ENCODE measurements at places on chromosomes 12 and 14.
A peak's percentile ranks its signal among the peaks of the same experiment; 100 is the strongest.

GRCh38 chr14:68466491-68466977 lies 326.3 kb downstream of the ZFP36L1 start:
- DNase-seq = no peak

GRCh38 chr12:76583301-76583700 lies 23.7 kb upstream of the OSBPL8 start:
- DNase-seq = no peak

DNA sequence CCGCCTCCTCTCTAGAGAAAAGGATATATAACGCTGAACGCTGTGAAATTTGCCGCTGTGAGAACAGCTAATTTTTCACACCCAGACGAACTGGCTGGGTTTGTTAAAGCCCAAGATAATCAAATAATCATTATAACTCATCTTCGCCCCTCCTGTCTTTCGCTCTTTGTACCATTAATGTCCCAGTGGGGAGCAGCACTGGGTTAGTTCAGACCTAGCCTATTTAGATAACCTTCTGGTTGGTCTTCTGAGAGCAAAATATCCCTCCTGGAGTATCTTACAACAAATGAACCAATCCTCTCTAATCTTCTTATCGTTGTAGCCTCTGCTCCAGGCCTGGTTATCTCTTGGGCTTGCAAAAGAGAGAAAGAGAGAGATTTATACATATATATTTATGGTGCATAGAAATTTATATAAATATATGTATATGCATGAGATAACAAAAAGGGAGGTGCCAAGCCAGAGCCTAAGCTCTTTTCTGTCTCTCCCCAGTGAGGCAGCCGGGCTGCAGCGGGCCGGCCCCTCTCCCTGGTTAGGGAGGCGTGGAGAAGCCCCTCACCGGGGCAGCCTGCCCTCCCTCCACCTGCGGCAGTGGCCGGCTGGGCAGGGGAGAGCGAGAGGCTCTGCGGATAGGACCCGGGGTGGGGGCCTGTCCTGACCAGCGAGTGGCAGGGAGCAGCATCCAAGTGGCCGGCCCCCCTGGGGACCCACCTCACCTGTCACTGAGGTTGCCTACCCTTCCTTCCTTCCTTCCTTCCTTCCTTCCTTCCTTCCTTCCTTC lies 202.0 kb upstream of the LHX5 start:
- DNase-seq = no peak

DNA sequence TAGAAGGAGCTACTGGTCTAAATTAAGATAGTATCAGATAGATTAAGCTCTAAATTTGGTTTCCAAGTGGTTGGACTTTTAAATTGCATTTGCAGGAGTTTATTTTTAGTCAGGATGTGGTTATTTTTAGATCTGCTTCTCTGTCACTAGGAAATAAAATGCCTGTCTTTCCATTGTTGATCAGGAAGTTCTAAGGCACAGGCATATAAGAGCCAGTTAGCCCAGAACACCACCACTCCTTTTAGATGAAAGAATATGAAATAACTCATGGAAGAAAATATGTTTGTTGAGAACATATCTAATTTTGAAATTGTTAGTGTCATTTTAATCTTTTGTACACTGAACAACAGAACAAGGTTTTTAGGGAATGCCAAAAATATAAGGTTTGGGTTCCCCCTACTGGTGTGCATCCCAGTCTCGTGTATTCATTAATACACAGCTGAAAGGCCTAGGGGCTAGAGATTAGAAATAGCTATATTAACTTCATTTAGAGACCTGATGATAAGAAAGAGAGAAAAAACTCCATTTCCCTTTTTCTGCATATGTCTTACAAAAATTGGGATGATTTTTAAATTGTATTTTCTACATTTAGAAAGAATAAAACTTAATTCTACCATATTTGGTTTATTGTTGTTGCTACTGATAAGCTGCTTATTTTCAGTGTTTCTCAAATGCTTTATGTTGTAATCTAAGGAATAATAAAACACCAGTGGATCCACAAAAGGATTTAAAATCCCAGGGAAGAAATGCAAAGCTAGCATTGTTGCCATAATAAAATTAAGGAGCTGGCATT lies 67.2 kb downstream of the RIC8B start:
- DNase-seq = peak; percentile 9

GRCh38 chr14:33232031-33232430 lies 293.4 kb downstream of the NPAS3 start:
- no peak for DNase-seq

DNA sequence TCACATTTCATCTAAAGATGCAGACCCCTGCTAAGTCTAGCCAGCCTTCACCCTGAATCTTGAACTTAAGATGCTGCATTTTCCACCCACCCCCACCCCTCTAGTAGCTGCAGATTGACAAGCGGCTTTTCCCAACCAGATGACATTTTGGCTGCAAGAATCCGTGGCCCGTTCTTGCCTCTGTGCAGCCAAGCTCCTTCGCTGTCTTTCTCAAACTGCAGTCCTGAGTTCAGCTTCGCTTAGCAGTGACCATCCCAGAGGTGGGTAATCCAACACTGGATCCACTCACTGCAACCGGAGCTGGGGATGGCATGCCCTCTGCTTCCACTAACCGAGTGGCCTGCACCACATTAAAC lies 765 bp upstream of the NFYB start:
- no peak for DNase-seq

Data from stimulated activated CD4-positive, alpha-beta T cell treated with anti-CD3 and anti-CD28 coated beads, Interleukin-4, amount 100 ng/mL, for 48 hours (primary cell).